Fibroblast of lung (primary cell): ENCODE measurements at places on chromosomes 1 and 21.
A peak's percentile ranks its signal among the peaks of the same experiment; 100 is the strongest.

DNA sequence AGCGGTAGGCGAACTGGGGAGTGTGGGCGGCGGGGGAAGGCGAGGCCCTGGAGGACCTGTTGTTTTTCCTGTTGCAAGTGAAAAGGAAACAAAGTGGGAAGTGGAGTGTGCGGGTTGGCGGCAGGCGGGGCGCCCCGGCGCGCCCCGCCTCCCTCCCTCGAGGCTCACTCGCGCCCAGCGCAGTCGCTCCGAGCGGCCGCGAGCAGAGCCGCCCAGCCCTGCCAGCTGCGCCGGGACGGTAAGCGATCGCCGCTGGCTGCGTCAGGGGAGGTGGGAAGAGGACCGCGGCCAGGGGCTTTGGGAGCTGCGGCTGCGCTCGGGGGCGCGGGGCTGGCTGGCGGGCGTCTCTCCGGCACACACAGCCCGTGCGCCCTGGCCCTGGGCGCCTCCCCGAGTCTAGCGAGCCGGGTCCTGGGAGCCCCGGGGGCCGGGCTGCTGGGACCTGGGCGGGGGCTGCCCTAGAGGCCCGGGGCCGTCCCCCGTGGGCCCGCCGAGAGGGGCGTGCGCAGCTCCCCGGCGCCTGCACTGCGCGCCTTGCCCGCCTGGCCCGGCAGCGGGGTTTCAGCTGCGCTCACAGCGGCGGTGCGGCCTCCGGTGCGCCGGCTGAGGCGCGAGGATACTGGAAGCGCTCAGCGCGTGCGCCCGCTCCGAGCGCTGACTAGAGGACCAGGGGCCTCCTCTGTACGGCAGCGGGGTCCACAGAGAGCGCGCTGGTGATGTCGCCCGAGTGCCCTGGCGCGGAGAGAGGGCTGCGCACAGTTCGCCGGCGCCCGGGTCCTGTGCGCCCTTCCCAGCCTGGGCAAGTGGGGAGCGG lies at the start of gene PIK3CD:
Gene PIK3CD (plus strand): TSS at position 167 of the 814 bp plus-strand sequence. CDS start 58,725 bp downstream, outside the sequence.
- peak; percentile 19 for DNase-seq

DNA sequence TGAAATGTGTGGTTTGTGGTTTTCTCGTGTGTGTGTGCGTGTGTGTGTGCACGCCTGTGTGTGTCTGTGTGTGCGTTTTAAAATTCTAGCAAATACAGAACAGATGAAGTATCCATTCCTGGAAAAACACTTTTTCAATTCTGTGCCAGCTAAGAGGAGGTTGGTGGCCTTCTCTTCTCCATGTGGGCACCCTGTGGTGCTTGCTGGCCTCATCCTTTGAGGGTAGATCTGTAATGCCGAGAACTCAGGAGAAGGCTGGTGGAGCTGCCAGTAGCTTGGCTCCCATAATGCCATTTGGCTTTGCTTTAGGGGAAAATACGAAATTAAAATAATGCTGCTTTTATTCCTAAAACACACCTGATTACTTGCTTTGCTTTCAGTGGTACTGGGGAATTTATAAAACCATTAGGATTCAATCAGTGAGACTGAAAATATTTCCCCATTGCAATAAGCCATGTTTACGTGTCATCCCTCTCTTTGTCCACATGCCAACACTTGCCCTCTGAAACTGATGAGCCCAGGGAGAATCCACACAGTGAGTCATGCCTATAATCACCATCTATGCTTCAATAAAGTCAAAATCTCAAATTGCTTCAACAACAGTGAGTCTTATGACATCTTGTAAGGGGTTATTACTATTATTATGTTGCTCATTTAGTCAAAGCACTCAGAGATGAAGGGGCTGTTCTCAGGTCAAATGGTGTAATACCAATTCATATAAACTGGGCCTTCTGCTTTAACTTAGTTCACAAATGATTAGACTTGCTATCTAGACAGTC lies 39.2 kb downstream of the ABCA4 start:
- peak; percentile 67 for DNase-seq

- peak; percentile 67 for DNase-seq
These were observed 52.9 kb upstream of the CD46 start for GRCh38 chr1:207698822-207699483.

DNA sequence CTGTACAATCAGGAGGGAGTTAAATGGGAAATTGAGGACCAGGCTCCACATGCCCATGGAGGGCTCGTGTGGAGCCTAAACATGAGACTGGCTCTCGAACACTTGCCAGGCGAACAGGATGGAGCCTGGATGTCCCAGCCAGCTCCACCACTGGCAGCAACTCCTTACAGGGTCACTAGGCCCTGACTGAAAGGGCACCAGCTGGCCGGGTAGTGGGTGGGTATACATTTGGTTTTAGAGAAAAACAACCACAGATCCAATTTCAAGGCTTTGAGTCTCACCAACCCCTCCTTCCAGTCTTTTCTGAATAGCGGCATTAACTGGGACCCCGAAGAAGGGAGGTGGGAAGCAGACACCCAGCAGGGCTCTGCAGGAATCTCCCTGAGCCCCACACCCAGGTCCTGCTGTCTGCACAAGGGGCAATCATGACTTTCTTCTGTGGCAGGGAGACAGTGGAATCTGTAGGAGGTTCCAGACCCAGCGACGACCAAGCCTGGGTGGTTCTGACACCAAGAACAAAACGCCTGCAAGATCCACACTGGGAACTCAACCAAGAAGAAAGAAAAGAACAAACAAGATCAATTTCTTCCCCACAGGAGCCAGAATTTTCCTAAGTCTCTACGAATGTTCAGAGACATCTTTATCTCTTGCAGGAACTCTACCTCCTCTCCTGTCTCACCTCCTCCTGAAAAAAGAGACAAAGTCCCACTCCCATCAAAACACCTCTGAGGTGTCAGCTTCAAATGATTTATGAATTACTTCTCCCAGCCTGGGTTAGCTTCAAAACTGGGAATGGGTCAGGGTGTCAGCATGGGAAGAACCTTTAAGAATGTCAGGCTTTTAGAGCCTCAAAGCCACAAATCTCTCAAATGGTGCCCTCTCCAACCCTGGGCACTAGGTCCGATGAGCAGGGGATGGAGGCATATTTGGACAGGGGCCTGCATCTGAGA lies 26.5 kb upstream of the SRP9 start:
- no peak for DNase-seq

- DNase-seq = no peak
These were observed 74.7 kb downstream of the DISC1 start for GRCh38 chr1:231701306-231701705.

GRCh38 chr1:170687621-170688020 lies 23.7 kb downstream of the PRRX1 start:
- no peak for DNase-seq

GRCh38 chr1:53681351-53681976 lies 57.5 kb downstream of the GLIS1 start:
- DNase-seq = no peak

- no peak for DNase-seq
These were observed 7.1 kb upstream of the C1orf115 start for GRCh38 chr1:220682901-220683576.

DNA sequence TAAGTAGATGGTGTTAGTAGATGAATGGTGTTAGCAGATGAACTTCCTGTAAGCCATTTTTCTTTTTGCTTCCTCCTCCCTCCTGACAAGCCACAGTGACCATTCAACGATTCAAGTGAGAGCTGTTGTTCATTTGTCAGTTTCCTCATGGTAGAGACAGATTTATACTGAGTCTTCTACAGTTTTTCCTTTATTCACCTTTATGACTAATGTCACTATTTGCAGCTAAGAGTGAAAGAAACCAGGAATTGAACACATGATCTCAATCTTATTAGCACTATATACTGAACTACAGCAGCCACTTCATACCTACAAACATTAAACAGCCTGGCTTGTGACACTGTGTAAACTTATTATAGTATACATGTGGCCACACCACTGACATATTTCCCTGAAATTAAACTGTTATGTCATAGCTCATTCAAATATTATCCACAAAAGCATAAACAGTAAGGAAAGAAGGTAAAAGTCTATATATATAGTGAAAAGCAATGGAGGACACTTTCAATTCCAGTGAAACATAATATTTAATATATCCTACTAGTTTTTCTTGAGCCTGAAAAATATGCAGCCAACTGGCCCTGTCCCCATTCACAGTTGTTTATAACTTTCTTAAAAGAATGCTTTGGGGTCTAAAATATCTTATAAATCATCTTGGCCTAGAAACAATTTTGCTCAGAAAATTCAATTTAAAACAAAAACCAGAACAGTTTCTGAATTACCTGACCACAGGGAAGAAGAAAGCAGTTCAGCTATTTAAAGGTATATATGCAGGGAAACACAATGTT lies 566.9 kb upstream of the ZRANB2 start:
- no peak for DNase-seq

- DNase-seq = no peak
These were observed 1237.5 kb downstream of the MRPL39 start for GRCh38 chr21:24369746-24370145.

GRCh38 chr1:211735208-211736170 lies 60.1 kb upstream of the NEK2 start:
- peak; percentile 62 for DNase-seq

DNA sequence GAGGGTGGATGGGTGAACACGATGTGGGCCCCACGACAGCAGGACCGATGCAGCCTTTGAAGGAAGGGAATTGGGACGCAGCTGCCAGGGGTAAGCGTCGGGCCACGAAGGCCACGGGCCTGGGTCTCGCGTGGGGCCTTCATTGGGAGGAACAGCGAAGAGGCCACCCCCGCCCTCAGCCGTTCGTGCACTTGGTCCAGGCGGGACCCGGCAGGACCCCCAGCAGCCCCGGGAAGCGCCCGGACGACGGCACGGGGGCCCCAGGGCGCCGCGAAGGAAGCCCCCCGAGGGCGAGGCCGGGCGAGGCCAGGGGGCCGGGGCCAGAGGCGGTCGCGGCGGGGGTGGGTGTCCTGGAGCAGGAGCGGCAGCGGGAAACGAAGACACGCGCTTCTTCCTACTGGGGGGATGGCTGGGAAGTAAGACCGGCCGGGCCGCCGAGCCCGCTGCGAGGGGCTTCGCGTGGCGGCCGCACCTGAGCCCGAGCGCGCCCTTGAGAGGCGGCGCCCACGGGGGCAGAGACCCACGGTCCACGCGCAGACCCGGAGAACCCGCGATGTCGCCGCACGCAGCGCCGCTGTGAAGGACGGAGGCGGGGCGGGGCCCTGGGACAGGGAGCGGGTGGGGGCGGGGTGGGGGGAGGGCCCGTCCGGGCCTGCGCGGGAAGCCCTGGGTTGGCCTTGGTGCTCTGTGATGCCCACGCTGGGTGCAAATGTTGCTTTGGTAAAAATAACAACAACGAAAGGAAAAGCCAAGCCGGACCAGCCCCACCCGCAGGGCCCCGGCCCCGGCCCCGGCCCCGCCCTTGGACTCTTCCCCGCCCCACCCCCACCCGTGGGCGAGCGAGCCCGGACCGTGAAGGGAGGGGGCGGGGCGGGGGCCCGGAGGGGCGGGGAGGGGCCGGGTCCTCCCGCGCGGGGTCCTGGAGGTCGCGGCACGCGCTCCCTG lies 56.0 kb upstream of the ADARB1 start:
- DNase-seq = no peak

DNA sequence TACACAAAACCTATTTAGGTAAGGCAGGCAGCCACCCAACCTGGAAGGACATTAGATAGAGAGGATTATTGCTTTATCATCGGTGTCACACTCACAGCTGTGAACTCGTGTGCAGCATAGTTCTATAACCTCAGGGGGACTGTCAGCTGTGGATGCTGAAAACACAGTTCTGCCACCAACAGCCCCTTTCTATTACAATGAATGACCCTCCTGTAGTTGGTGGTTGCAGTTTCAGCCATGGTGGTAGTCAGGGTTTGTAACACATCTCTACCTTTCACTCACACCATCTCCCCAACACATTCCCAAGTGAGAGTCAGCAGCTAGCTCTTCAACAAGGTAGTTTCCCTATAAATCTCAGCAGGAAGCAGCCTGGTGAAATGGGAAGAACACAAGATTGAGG lies 136.8 kb downstream of the ZC3H11B start:
- DNase-seq = no peak

- no peak for DNase-seq
These were observed 13.2 kb upstream of the GRIK3 start for GRCh38 chr1:37047542-37047941.

DNA sequence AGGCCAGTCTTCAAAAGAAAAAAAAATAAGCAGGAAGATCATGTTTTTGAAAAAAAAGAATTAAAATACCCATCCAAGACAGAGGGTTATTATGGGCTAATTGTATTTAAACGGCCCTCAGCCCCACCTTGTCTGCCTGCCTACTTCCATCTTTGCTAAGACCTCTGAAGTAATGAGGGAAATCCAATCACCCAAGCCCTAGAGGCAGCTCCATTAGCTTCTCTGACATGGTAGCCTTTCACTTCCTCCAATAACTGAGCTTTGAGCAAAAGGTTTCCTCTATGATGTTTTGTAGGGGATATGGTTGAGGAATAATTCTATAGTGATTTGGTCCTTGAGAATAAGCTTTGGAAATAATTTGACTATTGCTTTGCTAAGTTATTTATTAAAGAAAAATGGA lies 178.2 kb upstream of the SGIP1 start:
- DNase-seq = no peak

- DNase-seq = no peak
These were observed 741.2 kb downstream of the PTPRU start for GRCh38 chr1:29977550-29977949.

DNA sequence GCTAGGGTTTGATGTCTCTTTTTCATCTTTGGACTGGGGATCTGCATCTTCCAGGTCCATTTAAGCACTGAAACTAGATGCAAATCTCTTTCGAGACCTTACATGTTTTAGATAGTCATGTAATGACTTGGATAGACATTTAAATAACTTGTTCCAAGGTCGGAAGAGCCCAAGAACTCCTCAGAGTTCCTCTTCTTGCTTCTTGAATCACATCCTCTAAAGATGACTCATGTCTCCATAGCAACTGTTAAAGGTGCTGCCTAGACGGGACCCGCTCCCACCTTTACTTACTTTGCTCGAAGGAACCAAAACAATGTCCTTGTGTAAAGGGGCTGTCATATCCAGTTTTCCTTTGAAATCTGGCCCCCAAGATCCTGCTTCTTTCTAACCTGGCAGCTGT lies 130.0 kb downstream of the EDEM3 start:
- no peak for DNase-seq

DNA sequence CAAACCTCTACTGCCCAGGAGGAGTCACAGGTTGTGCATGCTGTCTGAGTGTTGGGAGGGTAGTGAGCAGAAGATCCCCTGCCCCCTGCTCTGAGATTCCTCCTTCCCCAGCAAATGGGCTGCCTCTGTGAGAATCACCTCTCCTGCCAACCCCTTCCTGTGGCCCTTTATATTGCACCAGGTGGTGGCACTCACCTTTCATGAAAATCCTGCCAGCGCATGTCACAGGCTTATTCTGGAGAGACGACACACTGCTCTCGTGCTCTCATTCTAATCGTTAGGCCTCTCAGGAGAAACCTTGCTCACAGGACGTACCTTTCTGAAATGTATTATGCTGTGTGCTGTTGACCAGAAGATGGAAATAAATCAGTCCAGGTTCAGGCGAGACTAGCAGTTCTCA lies 113.7 kb downstream of the RGL1 start:
- DNase-seq = no peak

GRCh38 chr1:46131093-46131492 lies 1.3 kb downstream of the PIK3R3 start:
- peak; percentile 47 for DNase-seq
